ENCODE measurements at places on chromosomes 12 and 14. TPM values are rescaled to one million over a fixed set of nuclear protein-coding genes. Genes with fewer than 3 reads are reported as not detected.

- no peak for DNase-seq
Measured at GRCh38 chr14:22131749-22132476, 457.1 kb downstream of the DAD1 start.

DNA sequence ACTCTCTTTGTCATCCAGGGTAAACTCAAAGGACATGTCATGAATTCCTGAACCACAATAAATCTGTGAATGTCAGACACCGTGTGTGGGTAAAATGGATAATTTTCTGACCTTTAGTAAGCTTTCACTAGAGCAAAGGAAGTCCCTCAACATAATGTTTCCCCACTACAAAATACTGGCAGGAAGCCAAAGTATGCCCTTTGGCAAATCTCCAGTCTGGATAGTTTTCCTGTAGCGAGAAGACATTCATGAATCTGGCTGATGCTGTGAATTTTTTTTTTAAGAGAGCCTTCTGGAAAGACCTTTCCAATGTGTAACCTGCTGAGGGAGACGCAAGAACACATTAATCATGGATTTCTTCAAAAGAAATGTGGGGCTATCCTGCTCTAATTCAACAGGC lies 389.6 kb upstream of the DDHD1 start:
- DNase-seq = no peak

GRCh38 chr12:13177906-13178305 lies 18.6 kb upstream of the EMP1 start:
- no peak for DNase-seq

GRCh38 chr14:81353691-81354323 lies 46.3 kb downstream of the STON2 start:
- DNase-seq = no peak

DNA sequence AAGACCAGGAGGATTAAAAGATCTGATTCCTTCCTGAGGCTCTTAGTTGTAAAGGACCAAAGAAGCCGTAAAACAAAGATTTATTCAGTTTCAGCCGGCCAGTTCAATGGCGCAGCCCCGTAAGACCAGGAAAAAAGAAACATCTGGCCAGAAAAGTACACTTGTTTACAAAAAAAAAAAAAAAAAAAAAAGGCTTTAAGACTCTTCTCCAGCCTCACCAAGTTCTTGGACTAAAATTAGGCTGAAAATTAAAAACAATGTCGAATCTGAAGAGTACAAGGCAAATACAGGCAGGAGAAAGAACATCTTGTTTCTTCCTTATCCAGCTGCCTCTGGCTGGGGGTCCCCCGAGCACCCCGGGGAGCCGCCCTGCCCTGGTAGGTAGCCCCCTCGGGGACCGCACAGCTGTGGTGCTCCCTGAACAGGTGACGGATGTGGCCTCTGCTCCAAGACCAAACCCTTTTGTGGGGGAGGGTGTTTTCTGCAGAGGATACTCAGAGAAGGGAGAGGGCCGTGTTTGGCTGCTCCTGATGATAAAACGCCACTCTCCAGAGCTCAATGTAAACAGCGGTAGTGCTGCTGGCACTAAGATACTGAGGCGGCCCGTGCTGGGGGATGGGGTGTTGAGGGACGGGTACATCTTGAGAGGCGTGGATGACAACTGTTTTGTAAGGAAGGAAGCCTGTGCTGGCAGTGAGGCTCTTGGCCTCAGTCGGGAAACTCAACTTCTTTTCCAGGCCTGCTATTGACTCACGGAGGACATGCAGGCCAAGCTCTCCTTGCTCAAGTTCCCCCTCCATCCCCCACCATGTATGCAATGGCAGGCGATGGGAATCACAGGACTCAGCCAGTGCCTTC lies 201.0 kb upstream of the DIO3 start:
- no peak for DNase-seq

GRCh38 chr12:124144531-124145194 lies 150.2 kb upstream of the RFLNA start:
- DNase-seq = no peak

Gene PMEL
- 0.57 TPM for polyA plus RNA-seq

Gene DNAJC22
- polyA plus RNA-seq = not detected

Gene CNTN1
- polyA plus RNA-seq = not detected

Gene CCDC175
- not detected for polyA plus RNA-seq

Gene BMP4
- 0.24 TPM for polyA plus RNA-seq

Measured in naive thymus-derived CD4-positive, alpha-beta T cell (primary cell).